Lower lobe of right lung (tissue), 2 donors: ENCODE measurements at places on chromosomes 4 and X.

GRCh38 chr4:138686106-138686835 lies 329.3 kb upstream of the NOCT start:
- H3K36me3 ChIP-seq, result no peaks in the 10 kb centered on the region
- H3K4me3 ChIP-seq, result no peak overlapping the region
- no peak overlapping the region for H3K27ac ChIP-seq

GRCh38 chr4:121007660-121008059 lies 64.7 kb downstream of the NDNF start:
- H3K4me3 ChIP-seq, result no peak overlapping the region
- no peaks in the 10 kb centered on the region for H3K4me1 ChIP-seq
- DNase-seq, result no peak
- H3K27me3 ChIP-seq, result no peaks in the 10 kb centered on the region

GRCh38 chr4:140448830-140449229 lies 21.4 kb upstream of the CLGN start:
- H3K27ac ChIP-seq, result no peak overlapping the region
- H3K4me1 ChIP-seq, result no peaks in the 10 kb centered on the region
- H3K36me3 ChIP-seq, result no peaks in the 10 kb centered on the region
- H3K27me3 ChIP-seq, result no peaks in the 10 kb centered on the region

GRCh38 chr4:102871772-102872171 lies 3.0 kb downstream of the CISD2 start:
- no peak overlapping the region for H3K27ac ChIP-seq
- peaks cover 6% of the 10 kb centered on the region for H3K36me3 ChIP-seq
- no peak overlapping the region for H3K4me3 ChIP-seq
- no peak for DNase-seq
- no peaks in the 10 kb centered on the region for H3K27me3 ChIP-seq

DNA sequence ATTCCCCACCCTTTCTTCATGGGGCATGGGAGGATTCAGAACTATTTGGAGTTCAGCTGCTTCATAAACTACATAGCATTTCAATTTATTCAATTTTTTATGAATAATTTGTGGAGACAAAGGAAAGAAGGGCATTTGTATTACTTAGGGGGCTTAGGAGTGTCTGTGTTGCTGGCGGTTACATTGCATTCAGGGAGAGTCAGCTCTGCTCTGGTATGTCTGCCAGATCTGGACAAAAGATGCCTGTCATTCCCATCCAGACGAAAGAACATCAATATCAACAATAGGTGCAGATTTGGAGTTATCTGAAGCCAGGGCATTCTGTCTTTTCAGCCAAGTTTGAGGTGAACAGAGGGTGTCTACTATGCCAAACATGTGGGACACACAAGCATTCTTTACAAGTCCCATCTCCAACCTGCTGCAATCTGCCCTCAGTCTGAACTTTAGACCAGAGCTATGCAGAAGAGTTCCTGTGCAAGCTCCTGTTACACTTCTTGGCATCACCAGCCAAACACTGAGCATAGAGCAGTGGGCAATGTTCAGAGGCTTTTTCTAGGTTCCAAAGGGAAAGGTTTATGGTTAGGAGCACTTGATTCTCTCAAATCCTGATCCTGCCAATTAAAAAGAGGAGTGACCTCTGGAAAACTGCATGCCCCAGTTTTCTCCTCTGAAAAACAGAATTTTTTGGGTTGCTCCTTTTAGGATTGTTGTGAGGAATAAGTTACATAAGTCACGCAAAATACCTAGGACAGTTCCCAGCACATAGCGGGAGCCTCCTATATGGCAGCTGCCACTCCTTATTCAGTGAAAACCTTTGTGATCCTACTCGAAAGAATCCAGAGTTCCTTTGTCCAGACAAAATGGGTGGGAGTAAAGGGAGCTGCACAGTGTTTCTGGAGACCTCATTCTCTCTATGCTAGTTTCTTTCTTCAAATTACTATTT lies 719.5 kb upstream of the SLIT2 start:
- no peak for DNase-seq
- H3K4me3 ChIP-seq, result no peak overlapping the region
- no peak overlapping the region for H3K27ac ChIP-seq
- no peaks in the 10 kb centered on the region for H3K4me1 ChIP-seq

DNA sequence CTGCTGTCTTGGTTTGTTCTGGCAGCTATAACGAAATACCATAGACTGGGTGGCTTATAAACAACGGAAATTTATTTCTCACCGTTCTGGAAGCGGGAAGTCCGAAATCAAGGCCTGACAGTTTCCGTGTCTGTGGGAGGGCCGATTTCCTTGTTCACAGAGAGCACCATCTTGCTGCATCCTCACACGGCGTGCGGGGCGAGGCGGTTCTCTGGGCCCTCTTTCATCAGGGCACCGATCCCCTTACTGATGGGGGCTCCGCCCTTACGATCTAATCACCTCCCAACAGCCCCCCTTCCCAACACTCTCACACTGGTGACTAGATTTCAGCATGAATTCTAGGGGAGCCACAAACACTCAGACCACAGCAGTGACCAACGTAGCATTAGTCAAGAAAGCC lies 578.3 kb upstream of the FAT1 start:
- no peak overlapping the region for H3K27ac ChIP-seq
- no peaks in the 10 kb centered on the region for H3K4me1 ChIP-seq
- H3K4me3 ChIP-seq, result no peak overlapping the region

DNA sequence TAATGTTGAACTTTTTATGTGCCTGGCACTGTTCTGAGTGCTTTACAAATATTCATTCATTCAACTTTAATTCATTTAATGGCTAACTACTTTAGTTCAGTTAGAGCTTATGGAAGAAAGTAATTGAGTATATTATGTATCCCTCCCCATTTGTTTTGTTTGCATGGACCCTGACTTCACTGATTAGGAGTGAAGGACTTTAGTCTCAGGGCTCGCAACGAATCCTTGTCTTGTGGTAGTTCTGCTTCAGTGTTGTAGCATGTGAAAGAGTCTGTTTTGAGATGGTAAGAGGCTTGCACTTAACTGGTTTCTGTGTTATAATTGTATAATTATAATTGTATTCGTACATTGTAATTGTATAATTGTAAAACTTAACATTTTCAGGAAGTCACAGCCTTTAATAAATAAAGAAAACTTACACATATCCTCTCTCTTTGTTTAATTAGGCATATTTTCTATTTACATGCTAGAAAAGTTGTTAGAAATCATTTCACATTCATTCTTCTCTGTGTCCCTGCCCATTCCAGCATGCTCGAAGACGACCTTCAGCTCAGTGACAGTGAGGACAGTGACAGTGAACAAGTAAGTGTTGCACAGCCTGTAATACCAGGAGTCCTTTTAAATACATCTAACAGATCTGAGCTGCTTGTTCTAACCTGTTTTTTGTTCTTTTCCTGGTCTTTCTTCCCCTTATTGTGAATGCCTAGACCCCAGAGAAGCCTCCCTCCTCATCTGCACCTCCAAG lies 115.1 kb downstream of the KLHL8 start:
- peaks cover 50% of the 10 kb centered on the region for H3K36me3 ChIP-seq
- H3K4me3 ChIP-seq, result no peak overlapping the region
- peaks cover 34% of the 10 kb centered on the region for H3K4me1 ChIP-seq
- no peaks in the 10 kb centered on the region for H3K27me3 ChIP-seq
- H3K27ac ChIP-seq, result no peak overlapping the region
- no peak for DNase-seq

- DNase-seq, result no peak
- H3K36me3 ChIP-seq, result peaks cover 15% of the 10 kb centered on the region
- H3K4me3 ChIP-seq, result no peak overlapping the region
- H3K27me3 ChIP-seq, result no peaks in the 10 kb centered on the region
These were observed 122.0 kb downstream of the NSUN7 start for GRCh38 chr4:40871695-40872250.

- no peaks in the 10 kb centered on the region for H3K36me3 ChIP-seq
- DNase-seq, result no peak
- no peak overlapping the region for H3K27ac ChIP-seq
These were observed 147.7 kb downstream of the GASK1B start for GRCh38 chr4:158025131-158025530.

DNA sequence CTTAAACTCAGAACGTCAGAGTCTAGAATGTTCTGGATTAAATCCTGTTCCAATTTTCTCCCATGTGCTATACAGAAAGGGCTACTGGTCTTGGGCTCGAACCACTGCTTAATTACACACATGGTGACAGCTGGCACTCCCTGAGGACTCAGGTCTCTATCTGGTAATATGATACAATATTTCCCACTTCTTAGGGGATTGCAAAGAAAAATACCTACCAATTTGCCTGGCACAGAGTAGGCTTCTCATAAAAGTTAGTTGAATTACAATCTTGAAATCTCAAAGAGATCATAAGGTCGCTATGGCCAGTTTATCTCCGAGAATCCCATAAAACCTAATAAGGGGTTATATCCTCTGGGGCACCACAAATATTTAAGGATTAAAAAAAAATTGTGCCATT lies 8.6 kb downstream of the GPM6B start:
- no peaks in the 10 kb centered on the region for H3K4me1 ChIP-seq
- no peak for DNase-seq
- H3K27ac ChIP-seq, result no peak overlapping the region

DNA sequence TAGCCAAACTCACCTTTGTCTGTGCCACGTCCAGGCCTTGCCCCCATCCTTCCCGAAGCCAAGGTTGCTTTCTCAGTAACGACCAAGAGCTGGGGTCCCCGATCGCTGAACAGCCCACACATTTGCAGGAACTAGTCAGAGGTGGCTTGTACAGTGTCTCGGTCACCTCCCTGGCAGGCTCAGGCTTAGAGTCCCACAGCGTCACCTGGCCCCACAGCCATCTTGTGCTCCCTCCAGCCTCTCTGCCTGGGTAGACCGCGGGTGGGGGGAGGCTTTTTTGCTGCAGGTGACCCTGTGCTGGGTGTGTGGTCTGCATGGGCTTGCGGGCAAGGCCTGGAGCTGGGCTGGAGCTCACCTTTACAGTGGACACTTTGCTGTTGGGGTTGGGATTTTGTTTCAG lies 60.2 kb downstream of the PSAPL1 start:
- no peak overlapping the region for H3K4me3 ChIP-seq
- H3K27ac ChIP-seq, result no peak overlapping the region

- H3K27ac ChIP-seq, result no peak overlapping the region
- H3K4me3 ChIP-seq, result no peak overlapping the region
- DNase-seq, result no peak
- no peaks in the 10 kb centered on the region for H3K27me3 ChIP-seq
- no peaks in the 10 kb centered on the region for H3K4me1 ChIP-seq
These were observed 263.0 kb downstream of the UNC5C start for GRCh38 chr4:95285797-95286196.

DNA sequence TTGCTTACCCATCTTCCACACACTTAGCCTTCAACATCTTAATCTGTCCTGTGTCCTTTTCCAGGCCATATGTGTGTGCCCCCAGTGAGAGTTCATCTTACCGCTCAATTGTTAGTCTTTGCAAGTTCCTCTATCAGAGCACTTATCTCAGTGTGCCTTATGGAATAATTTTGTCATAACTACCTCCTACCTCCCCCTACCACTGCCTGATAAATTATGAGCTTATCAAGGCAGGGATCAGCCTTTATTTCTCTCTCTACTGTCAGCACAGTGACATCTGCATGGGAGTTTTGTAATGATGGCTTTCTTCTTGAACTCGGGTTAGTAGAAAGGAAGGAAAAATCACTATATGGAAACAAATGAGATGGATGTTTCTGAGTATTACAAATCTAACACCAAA lies 53.2 kb downstream of the MTM1 start:
- no peak for DNase-seq
- no peak overlapping the region for H3K27ac ChIP-seq
- no peaks in the 10 kb centered on the region for H3K4me1 ChIP-seq
- H3K27me3 ChIP-seq, result no peaks in the 10 kb centered on the region

DNA sequence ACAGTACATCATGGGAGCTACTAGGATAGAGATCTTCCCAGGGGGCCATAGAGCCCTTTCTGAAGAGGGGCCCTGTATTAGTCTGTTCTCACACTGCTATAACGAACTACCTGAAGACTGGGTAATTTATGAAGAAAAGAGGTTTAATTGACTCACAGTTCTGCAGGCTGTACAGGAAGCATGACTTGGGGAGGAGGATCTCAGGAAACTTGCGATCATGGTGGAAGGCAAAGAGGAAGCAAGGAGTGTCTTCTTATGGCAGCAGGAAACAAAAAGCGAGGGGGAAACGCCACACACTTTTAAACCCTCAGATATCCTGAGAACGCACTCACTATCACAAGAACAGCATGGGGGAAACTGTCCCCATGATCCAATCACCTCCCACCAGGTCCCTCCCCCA lies 4.2 kb upstream of the SLC9A6 start:
- no peaks in the 10 kb centered on the region for H3K27me3 ChIP-seq
- no peak overlapping the region for H3K27ac ChIP-seq
- H3K4me1 ChIP-seq, result no peaks in the 10 kb centered on the region
- H3K36me3 ChIP-seq, result no peaks in the 10 kb centered on the region

DNA sequence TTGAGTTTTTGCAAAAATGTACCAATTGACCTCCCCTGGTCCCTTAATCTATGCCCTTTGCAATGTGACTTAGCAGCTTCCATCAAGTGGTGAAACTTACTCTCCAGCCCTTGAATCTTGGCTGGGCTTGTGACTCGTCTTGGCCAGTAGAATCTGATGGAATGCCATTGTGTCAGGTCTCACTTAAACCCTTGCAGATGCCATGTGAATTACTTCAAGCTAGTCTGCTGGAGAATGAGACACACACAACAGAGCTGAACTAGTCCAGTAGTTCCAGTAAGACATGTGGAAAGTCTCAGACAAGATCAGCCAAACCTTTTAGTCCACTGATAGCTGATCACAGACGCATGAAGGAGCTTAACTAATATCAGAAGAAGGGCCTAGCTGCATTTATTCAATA lies 567.8 kb upstream of the CPEB2 start:
- H3K36me3 ChIP-seq, result no peaks in the 10 kb centered on the region
- no peak for DNase-seq
- H3K27ac ChIP-seq, result no peak overlapping the region
- no peaks in the 10 kb centered on the region for H3K4me1 ChIP-seq
- H3K4me3 ChIP-seq, result no peak overlapping the region

GRCh38 chr4:155001251-155001650 lies 207.2 kb upstream of the NPY2R start:
- H3K4me3 ChIP-seq, result no peak overlapping the region
- H3K4me1 ChIP-seq, result no peaks in the 10 kb centered on the region
- H3K36me3 ChIP-seq, result no peaks in the 10 kb centered on the region

DNA sequence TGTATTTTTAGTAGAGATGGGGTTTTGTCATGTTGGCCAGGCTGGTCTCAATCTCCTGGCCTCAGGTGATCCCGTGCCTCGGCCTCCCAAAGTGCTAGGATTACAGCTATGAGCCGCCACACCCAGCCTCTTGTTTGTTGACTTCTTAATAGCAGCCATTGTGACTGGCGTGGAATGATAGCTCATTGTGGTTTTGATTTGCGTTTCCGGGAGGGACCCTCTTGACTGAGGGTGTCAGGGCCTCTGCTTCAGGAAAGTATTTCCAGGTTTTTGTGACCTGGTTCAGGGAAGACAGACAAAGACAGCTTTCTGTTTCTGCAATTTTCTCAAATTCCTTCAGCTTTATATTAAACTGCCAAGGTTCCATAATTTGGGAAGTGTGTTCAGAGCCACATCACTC lies 15.1 kb downstream of the CSF2RA start:
- DNase-seq, result no peak
- H3K4me1 ChIP-seq, result no peaks in the 10 kb centered on the region
- H3K4me3 ChIP-seq, result no peak overlapping the region
- H3K27me3 ChIP-seq, result no peaks in the 10 kb centered on the region
- H3K36me3 ChIP-seq, result peaks cover 4% of the 10 kb centered on the region
